C1 segment of cervical spinal cord (tissue), 14 donors: ENCODE measurements at places on chromosomes 13 and 19.

- DNase-seq = no peak
Observed at GRCh38 chr13:70523622-70524021, 415.4 kb upstream of the KLHL1 start.

DNA sequence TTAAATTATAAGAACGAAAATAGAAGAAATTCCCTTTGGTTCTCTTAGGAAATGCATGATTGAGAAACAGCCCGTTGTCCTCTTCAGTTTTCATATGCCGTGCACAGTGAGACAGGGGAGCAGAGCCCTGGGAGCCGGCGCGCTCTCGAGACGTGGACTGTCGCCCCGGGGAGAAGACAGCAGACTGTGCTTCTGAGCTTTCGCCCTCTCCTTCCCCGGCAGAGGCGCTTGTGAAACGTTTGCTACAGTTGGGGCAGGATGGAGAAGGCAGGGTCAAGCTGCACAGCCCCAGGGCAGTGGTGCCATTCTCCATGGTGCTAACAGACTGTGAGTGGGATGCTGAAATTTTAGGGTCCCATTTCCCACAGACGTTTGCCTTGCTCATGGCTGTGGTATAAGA is 192.2 kb upstream of the KL start:
- DNase-seq = no peak

DNA sequence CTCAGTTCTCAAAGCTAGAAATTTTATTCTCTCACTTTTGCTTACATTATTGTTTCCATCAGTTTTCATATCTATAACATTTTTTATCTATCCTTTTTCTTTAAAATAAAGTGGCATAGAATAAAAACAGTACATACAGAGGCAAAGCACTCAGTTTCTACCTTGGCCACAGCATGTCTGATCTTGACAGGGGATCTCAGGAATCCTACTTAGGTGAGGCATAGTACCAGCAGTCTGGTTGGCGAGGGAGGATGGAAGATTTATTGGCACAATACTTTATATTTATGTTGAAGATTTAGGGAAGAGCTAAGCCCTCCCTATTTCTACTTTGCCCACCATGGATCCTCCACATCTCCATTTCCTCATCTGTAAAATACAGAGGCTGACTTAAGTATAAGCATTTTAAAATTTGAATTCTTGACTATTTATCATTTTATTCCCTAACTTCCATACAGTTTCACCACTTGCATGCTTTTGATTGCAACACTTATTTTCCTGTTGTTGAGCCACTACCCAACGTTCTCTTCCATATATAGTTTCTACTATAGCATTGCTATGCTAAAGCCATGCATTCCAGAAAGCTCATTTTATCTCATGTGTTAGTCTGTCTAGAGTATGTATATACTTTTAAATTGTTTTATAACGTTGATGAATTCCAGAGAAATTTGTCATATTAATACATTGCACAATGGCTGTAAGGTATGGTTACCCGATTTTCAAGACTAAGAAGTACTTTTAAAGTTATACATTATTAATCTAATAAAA is 506.7 kb downstream of the KCTD12 start:
- DNase-seq = no peak

GRCh38 chr13:87671753-87672605 is 808 bp downstream of the SLITRK5 start:
- no peak for DNase-seq

DNA sequence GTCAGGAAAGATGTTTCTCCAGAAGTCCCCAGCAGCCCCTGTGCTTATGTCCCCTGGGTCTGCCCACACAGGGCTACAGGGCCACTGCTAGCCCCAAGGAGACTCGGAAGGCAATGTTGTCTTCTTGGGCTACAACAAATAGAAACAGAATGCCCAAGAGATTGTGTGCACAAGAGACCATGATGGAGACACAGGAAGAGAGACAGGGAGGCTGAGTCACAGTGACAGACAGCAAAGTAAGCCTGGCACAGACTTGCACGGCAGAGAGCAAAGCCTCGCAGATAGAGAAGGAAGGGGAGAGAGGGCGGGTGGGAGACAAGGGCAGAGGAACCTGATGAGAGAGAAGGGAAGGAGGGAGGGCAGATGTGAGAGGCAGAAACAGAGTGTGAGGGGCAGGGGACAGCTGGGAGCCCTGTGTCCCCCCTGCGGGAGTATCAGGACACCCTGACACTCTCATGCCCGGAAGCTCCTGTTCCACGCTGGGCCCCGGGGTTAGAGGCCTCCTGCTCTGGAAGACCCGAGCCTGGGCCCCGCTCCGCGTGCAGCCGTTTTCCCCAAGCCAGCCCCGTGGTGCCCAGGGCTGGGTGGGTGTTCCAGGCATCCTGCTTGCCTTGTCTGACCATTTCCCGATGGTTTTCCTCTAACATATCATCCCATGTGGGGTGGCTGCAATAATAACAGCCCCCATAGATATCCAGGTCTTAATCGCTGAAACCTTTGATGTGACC is 2.7 kb upstream of the PLA2G4C start:
- DNase-seq = no peak

DNA sequence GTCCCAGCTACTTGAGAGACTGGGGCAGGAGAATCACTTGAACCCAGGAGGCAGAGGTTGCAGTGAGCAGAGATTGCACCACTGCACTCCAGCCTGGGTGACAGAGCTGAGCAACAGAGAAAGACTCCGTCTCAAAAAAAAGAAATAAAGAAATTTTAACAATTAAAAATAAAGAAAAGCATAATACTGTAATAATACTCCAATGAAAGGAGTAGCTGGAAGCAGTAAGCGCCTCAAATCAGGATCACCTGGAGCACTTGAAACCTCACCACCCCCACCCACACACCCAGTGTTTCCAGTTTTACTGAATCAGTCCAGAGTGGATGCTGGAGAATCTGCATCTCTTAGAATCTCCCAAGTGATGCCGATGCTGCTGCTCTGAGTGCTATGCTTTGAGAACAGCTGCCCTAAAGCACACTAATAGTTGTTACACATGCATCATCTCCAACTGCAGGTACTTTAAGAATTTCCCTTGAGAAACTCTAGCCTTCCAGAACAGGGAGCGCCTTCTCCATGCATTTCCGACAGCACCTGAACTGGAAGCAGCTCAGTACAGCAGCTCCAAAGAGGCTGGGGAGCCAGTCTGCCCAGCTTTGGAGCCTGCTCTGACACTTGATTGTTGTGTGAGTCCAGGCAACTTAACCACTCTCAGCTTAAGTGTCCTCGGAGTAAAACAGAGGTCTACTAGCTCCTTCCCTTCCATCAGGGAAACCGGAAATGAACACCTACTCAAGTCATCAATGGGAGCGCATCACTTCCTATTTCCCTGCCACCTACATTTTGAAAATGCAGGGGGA is 2.9 kb downstream of the ABCC4 start:
- no peak for DNase-seq

DNA sequence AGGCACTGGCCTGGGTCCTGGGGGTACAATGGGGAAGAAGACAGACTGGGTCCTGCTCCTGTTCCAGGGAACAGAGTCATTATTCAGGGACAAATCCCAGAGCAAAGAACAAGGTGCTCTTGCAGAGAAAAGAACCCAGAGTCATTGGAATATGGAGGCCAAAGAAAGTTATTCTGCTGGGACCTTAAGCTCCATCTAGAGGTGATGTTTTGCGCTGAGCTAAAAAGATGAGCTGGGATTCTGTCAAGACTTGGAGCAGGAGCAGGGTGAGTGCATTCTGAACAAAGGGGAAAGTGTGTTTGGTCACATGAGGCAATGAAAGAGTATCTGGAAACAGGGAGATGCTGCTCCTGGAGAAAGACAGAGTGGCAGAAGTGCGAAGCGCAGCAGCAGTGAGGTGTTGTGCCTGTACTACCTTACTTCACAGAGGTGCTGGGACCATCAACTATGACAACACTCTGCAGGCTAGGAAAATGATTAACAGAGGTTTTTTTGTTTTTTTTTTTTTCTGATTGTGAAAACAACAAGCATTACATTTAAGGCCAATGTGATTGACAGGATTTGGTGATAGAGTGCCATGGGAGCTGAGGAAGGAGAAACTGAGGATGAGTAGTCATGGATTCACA is 95.3 kb upstream of the TNFSF11 start:
- DNase-seq = no peak

DNA sequence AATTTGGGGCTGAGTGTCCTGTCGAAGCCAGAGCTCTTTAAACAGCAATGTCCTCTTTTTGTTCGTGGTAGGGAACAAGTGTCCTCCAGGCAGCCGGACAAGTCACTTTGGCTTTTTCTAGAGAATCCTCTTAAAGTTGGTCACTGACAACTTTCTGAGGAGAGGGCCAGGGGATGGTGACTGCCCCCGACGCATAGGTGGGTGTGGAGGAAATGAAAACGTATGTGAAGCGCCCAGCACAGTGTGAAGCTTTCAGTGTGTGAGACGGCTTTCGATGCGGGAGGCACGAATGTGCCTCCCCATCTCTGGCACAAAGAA is 45.8 kb upstream of the ZNF536 start:
- no peak for DNase-seq

- no peak for DNase-seq
Observed at GRCh38 chr19:36898422-36898821, 17.7 kb downstream of the ZNF829 start.

GRCh38 chr13:35164324-35164932 is 222.4 kb downstream of the NBEA start:
- DNase-seq = no peak
